Calu3 (cell line): ENCODE measurements at places on chromosomes 7 and 10. TPM values are rescaled to one million over a fixed set of nuclear protein-coding genes. Genes with fewer than 3 reads are reported as not detected.

ITGB1 gene
- 1,388 and 1,455 TPM in 2 replicates for total RNA-seq

- H3K36me3 ChIP-seq = no peaks in the 10 kb centered on the region
- no peaks in the 10 kb centered on the region for H3K4me1 ChIP-seq
- no peak overlapping the region for H3K27ac ChIP-seq
- DNase-seq = no peak
These were observed 278.2 kb upstream of the TEX47 start for GRCh38 chr7:89073776-89074175.

DNA sequence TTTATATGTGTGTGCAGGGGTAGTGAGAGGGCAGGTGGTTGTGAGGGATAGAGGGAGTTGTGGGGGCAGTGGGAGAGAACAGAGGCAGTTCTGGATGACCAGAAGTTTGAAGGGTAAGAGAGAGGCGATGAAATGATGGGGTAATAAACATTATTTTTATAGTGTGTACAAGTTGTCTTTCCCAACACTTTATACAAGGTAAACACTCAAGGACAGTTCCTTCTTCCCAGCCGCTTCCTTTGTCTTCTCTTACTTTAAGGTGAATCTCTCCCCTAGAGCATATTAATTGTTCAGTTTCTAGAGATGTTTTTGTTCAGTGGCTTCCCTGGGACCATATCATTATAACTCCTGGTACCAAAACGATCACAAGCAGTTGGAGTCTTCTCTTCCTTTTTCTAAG is 475.8 kb downstream of the PLXNA4 start:
- DNase-seq = no peak
- H3K27ac ChIP-seq = no peak overlapping the region
- no peaks in the 10 kb centered on the region for H3K4me1 ChIP-seq
- H3K27me3 ChIP-seq = peaks cover 67% of the 10 kb centered on the region
- H3K36me3 ChIP-seq = no peaks in the 10 kb centered on the region
- no peak overlapping the region for H3K4me3 ChIP-seq

DNA sequence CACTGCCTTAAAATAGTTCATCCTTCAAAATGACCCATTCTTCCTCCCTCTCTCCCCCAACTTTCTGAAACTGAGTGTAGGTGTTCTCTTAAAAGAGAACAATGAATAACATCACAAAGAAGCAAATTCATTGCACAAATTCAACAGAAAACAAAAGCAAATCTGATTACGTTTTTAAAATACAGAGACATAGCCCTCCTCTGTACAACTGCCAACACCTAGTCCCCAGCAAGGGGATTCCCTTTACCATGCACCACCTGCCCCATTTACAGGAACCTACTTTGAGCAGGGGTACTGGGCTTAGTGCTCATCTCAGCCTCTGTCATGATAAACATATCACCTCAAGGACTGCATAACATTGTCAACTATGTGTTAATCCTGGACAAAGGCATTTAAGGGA is 302.8 kb upstream of the AOAH start:
- H3K4me1 ChIP-seq = peaks cover 19% of the 10 kb centered on the region
- no peaks in the 10 kb centered on the region for H3K27me3 ChIP-seq
- H3K36me3 ChIP-seq = peaks cover 8% of the 10 kb centered on the region
- no peak overlapping the region for H3K27ac ChIP-seq

DNA sequence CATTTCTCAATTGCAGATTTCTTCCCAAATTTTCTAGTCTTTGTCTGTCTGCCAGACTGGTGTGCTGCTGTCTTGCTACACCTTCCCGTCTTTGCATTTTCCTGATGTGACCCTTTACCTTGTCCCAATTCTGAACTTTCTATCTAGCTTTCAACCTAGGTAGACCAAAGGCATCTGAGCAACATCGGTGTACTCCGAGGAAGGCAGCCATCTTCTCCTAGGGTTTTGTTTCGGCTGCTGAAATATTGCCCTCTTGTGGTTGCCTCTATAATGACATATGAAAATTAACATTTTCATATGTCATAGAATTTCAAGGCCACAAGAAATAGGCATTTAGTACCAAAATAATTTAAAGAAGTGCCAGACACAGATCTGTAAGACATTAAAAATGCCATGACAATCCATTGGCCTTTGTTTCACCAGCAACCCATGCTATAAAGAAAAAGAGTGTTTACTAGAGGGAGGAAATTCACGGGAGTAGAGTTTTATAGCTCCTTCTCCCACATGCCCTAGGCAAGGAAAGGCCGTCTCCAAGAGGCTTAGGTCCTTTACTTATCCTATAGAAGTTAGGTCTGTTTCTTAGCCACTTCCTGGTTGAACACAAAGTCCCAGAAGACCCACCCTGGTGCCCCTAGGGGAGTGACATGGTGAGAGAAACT is 23.4 kb downstream of the OR9A2 start:
- peaks cover 34% of the 10 kb centered on the region for H3K27me3 ChIP-seq
- peak; percentile 15 for DNase-seq
- H3K36me3 ChIP-seq = no peaks in the 10 kb centered on the region
- peak overlapping the region; percentile 71 for H3K4me3 ChIP-seq
- H3K4me1 ChIP-seq = peaks cover 14% of the 10 kb centered on the region
- peak overlapping the region; percentile 31 for H3K27ac ChIP-seq

DNA sequence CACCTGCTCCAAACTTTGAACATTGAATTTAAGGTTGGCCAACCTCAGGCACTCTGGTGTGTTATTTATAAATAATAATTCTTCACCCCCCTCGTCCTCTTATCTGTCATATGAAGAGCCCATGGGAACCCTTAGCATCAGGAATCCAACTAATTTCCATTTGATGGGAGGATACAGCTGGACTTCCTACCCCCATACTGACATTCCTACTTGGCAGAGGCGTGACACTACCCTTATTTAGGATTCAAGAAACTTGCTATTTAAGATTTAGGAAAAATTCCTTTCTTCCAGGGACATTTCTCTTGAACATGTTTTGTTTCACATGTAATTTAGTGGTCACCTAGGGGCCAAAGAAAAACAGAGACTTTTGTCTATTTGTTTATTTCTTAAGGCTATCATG is 171.9 kb upstream of the NRP1 start:
- H3K27ac ChIP-seq = no peak overlapping the region
- no peak for DNase-seq
- H3K27me3 ChIP-seq = no peaks in the 10 kb centered on the region
- H3K4me1 ChIP-seq = peaks cover 16% of the 10 kb centered on the region
